ENCODE measurements at places on chromosomes 2 and 18.

GRCh38 chr2:12448846-12449505 lies 267.8 kb upstream of the TRIB2 start:
- no peak for DNase-seq

- no peak for DNase-seq
Observed at GRCh38 chr18:31469629-31470028, 22.1 kb downstream of the DSG3 start.

- DNase-seq = no peak
Observed at GRCh38 chr2:225037415-225038230, 4.6 kb downstream of the DOCK10 start.

DNA sequence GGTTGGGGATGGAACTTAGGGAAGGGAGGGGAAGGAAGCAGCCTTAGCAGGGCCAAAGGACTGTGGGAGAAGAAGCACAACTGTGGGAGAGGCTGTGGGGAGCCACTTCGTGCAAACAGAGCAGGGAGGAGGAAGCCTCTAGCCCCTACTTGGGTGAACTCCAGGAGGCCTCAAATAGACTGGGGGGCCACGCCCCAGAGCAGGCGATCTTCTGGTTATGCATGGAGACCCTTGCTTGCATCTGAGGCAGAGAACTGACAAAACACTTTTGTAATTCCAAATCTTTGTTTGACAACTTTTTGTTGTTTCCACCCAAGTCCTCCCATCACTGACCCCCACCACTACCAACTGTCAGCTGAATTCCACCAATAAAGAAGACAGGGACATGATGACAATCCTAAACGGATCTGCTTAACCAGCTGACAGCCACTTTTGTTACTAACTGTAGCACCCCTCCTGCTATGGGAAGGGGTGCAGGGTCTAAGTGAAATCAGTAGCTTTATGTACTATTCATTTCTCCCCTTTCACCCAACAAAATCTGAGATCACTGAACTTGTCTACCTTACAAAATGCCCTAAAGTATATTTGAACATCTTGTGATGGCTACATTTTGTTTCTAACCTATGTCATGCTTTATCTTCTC lies 80.5 kb upstream of the CPO start:
- DNase-seq = no peak

DNA sequence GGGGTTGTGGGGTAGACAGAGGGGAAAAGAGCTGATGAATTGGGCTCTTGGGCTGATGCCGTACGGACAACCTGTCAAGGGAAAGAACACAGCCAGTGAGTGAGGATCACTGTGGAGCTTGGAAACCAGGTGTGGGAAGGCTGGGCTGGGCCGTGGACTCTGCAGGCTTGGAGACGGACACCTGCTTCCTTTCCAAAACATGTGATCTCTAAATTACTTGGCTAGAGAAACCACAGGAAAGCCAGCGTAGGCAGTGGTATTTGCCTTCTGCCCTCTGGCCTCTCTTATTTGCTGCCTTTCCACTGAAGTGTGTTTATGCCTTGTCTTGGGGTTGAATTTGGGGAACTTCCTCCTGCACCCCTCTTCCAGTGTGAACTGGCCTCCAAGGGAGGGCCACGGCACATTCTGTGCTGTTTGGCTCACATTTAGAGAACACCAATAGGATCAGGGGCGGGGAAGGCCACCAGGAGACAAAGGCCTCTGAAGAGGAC lies 267.7 kb downstream of the PRKCE start:
- DNase-seq = no peak

All from stimulated activated CD8-positive, alpha-beta memory T cell treated with anti-CD3 and anti-CD28 coated beads, Interleukin-2, amount 100 ng/mL, for 1 hour (primary cell).